Esophagus mucosa (tissue), 1 donor: ENCODE measurements at places on chromosomes 2 and 18.
A peak's percentile ranks its signal among the peaks of the same experiment; 100 is the strongest.

DNA sequence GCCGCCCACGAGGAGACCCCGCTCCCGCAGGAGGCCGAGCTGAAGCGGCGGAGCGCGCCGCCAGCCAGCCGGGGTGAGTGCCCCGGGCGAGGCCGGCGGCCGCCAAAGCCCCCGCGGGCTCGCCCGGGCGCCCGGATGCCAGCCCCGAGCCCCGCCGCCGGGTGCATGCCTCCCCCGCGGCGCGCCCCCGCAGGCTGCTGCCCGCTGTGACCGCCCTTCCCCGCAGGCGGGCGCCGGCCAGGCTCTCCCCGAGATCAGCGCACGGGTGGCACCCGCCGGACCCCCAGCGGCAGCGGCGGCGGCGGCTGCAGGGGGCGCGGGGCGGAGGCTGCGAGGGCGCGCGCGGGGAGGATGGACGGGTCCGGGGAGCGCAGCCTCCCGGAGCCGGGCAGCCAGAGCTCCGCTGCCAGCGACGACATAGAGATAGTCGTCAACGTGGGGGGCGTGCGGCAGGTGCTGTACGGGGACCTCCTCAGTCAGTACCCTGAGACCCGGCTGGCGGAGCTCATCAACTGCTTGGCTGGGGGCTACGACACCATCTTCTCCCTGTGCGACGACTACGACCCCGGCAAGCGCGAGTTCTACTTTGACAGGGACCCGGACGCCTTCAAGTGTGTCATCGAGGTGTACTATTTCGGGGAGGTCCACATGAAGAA is 470 bp downstream of the KCNF1 start:
- ATAC-seq, result no peak

DNA sequence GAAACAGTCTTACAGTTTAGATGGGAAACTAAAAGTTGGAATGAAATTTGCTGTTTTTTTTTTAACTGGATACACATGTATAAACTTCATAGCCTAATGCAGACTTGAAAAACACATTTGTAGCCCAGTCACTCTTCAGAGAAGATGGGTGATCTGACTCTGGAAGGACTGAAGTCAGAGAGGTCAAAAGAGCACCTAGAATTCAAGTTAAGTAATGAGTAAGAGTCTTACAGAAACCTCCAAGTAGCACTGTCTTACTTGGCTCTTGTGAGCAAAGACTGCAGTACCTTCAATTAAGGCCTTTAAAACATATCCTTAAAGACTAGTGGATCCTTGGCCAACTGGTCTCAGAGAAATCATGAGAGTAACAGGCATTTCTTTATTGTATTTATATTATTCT is 41.9 kb downstream of the TRAPPC8 start:
- no peak for ATAC-seq

DNA sequence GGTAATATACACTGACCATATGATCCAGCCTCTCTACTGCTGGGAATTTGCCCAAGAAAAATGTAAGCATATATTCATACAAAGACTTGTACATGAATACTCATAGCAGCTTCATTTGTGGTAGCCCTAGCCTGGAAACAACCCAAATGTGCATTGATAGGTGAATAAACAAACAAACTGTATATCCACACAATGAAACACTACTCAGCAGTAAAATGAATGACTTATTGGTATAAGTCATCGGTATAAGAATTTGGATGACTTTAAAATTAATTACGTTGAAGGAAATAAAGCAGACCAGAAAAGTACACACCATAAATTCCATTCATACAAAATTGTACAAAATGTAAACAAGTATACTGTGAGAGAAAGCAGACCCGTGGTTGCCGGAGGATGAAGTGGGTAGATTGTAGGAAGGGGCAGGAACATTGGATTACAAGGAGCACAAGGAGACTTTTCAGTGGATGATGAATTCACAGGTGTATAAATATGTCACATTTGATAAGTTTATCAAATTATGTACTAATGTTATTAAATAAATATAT is 376.7 kb downstream of the TDRD15 start:
- no peak for ATAC-seq

DNA sequence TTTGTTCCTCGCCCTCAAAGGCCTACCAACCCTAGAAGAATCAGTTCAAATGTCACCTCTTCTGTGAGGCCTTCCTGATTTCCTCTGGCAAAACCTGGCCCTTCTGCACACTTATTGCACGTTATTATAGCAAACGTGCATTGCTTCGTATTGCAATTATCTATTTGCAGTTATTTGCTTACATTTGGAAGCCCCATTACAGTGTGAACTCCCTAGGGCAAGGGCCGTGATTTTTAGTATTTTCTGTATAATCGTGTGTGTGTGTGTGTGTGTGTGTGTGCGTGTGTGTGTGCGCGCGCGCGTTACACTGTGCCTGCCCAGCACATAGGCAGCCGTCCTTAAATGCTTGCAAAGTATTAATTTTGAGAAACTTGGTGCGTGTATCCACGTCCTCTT is 460 bp upstream of the SEMA4F start:
- peak; percentile 17 for ATAC-seq

DNA sequence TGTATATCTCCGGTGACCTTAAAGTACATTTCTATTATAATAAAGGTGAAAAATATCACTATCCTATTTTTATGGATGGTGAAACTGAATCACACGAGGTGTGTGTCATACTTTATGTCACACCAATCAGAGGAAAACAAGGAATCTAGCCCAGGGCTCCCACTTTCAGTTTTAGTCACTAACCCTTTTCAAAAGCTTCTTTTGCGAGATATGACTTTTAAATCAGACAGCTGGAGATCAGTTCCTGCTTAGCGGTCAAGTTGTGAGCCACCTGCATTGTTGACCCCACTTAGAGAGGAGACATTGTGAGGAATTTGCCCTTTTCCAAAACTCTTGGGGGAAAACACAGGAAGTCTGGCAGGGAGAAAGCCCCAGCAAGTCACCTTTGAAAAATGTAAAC is 70.5 kb downstream of the CPS1 start:
- ATAC-seq, result no peak

GRCh38 chr2:3429066-3429610 is 49.6 kb downstream of the TRAPPC12 start:
- no peak for ATAC-seq

GRCh38 chr2:14615760-14616159 is 16.8 kb upstream of the LRATD1 start:
- ATAC-seq, result no peak

GRCh38 chr2:109280804-109281203 is 151.8 kb downstream of the SH3RF3 start:
- no peak for ATAC-seq

DNA sequence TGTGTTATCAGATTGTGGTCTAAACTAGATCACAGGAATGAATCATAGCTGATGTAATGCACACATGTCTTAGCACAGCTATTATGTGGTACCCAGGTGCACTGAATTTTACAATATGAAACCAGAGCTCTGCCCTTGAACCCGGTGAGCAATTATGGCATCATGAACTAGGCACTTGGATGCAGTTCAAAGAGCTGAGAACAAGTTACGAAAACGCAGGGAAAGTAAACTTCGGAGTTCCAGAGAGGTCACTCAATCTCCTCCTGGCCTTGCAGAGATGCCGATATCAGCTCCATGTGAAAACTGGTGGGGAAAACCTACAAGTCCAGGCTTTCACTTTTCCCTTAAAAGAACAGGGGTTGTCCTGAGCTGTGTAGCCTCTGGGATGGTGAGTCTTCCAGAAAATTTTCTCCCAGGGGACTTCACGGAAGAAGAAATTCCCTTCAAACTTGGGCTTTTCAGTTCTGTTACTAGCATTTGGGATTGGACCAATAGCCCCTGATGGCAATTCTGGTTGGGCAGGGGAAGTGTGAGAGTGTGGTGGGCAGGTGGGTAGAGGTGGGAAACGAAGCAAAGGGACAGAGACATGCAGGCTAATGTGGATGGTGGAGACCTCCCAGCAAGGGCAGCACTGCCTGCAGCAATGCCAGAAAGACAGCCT is 71.1 kb upstream of the SH3BP4 start:
- ATAC-seq, result peak; percentile 73

DNA sequence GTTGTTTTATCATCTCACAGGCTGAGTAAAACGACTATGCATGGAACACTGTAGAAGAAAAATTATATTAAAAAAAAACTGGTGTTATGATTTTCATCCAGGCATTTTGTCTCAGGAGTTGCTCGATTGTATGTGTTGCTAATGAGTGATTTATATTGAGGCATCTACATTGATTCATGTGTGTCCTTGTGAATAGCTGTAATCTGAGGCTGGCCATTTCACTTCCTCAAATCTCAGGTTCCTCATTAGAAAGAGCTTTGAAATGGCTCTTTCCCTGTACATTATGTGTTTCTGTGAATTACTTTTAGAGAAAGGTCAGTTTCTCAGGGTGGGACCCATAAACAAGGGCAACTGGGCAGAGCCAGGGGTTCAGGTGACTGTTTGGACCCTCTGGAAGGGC is 2.3 kb downstream of the IL18R1 start:
- no peak for ATAC-seq
